Activated T-cell treated with anti-CD3 and anti-CD28 coated beads, Interleukin-2, amount 50 U/mL, for 4 hours (primary cell): ENCODE measurements at places on chromosomes 16 and 17. TPM values are rescaled to one million over a fixed set of nuclear protein-coding genes. Genes with fewer than 3 reads are reported as not detected.

The BEAN1 gene
- not detected for total RNA-seq

The ADAD2 gene
- 0.10 TPM for total RNA-seq

The KIF2B gene
- total RNA-seq, result not detected

The COL1A1 gene
- total RNA-seq, result 2.8 TPM

The RND2 gene
- total RNA-seq, result 0.33 TPM

The CETP gene
- not detected for total RNA-seq

The DNAH9 gene
- total RNA-seq, result not detected

The CHRNE gene
- total RNA-seq, result 0.71 TPM

The INCA1 gene
- 0.30 TPM for total RNA-seq

DNA sequence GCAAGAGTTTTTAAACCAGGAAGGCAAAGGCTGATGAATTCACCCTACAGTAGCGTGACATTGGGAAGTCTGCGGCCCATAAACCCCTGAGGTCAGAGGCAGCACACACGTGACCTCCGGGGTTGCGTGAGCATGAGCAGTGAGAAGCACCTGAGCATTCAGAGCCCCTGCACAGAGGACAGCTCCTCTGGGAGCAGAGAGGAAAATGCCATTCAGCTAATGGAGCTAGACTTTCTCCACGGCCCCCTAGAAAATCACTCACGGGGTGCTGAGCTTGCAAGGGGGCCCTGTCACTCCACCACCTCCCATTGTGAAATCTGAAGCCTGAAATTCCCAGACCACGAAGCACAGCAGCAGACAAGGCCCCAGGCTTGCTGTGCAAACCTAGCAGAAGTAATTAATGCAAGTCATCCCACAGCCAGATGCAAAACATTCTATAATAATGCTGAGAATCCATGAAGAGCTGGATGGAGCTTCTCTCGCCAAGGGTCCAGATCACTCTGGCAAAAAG, 114.9 kb upstream of the RCVRN start:
- no peak for DNase-seq

DNA sequence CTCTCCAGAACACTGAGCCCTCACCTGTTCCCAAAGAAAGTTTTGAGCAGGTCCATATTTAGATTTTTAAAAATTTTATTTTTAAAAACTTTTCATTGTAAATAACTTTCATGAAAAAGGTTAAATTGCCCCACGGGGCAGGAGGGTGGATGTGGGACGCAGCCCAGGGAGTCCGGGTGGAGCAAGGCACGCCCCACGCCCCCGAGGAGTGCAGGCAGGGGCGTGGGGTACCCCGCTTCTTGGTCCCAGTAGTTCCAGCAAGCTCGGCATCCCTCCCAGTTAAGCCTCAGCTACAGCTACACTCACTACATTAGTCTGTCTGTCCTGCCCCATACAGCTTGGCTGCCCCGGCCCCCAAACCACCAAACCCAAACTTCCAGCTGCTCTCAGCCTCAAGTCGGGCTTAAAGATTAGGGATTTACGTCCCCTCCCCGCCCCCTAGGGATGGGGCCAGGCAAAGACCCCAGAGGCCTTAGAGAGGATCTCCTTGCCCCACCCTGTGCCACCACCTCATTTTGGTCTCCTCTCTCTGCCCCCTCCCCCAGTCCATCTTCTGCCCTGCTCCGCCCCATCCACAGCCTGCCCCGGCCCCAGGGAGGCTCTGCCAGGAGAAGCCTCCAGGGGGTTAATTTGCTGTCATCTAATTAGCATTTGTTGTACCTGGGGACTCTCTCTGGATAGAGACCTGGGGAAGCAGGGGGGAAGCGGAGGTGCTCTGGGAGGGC, 4.6 kb downstream of the FOXJ1 start:
- no peak for DNase-seq

DNA sequence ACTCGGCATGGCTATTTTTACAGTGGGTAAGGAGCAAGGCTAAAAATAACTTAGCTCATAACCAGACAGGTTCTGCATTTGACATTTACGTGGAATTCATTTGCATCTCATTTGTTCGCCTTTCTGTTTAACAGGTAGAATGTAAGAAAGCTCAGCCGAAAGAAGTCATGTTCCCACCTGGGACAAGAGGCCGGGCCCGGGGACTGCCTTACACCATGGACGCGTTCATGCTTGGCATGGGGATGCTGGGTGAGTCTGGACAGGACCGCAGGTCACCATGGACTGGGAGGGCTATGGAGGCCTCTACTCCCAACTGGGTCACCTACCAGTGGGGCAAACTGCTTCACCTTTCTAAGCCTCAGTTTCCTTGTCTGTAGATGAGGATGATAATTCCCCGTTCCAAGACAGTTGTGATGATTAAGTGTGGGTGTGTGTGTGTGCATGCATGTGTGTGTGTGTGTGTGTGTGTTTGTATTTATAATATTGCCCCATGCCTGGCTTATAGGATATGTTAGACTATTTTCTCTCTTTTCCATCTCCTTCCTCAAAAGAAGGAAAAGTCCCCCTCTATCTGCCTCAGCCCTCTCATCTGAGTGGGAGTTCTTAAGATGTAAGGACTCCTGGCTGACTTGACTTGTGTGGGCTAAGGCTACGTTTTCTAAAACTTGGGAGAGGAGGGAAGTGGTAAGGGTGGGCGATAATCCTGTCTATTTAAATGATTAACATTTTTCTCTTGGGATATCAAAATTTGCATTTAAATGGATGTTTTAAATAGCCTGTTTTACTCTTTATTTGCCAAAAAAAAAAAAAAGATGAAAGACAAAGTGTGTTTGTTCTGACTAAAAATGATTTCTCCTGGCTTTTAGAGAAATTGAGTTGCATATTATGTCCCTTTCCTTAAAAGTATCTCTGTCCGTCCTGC, 129.0 kb downstream of the CCDC182 start:
- DNase-seq, result no peak

GRCh38 chr16:5616841-5617240, 519.2 kb upstream of the EEF2KMT start:
- DNase-seq, result no peak

GRCh38 chr17:74387365-74388218, 20.3 kb downstream of the GPR142 start:
- DNase-seq, result no peak

DNA sequence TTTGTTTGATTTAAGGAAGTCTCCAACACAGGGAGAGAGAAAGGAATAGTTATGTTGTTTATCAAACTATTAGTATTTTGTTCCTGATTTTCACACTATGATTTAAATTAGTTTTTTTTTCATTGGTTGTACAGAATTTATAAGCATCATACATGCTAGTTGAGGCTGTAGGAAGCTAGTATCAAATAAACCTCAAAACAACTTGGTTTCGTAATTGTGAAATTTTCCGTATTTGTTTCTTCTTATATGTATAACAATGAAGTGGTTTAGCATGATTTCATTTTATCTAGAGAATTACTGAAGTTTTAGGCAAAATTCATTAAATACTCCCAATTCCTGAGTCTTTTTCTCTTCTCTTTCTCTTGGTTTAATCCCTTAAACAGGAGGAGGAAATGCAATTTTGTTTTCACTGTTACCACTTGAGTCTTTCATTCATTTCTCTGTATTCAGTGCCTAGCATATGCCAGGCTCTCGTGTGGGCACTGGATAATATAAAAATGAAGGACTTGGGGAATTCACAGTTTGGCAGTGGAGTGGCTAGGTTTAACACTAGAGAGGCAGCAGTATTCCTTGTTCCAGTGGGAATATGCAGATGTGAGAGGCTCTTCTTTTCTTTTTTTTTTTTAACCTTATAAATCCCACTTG, 1.8 kb downstream of the CYLD start:
- no peak for DNase-seq

- no peak for DNase-seq
Measured at GRCh38 chr17:70912716-70913485, 743.6 kb downstream of the KCNJ2 start.
